Stimulated activated CD8-positive, alpha-beta memory T cell treated with anti-CD3 and anti-CD28 coated beads, Interleukin-4, amount 100 ng/mL, for 4 hours (primary cell): ENCODE measurements at places on chromosomes 4 and X.

DNA sequence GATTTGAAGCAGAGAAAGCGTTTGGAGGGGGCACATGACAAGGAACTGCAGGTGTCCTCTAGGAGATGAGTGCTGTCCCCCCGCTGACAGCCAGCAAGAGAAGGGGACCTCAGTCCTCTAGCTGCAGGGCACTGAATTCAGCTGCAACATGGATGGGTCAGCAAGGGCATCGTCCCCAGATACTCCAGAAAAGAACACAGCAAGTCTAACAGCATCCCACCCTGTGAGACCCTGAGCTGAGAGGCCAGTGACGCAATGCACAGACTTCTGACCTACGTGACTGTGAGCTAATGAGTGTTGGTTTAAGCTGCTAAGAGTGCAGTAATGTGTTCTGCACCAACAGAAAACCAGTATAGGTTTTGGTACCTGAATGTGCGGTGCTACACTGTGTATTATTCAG is 11.6 kb upstream of the CENPVL2 start:
- DNase-seq: no peak

DNA sequence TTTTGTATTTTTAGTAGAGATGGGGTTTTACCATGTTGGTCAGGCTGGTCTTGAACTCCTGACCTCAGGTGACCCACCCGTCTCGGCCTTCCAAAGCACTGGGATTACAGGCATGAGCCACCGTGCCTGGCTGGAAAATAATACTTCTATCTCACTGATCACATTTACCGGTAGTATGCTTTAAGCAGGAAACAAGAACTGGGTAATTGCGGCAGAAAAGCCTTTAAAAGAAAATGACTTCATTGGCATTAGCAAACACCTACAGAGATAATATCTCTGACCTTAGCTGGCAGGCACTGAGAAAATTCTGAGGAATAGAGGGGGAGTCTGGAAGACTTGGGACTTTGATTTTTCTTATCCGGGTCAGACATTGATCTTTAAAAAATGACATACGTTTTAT is 78.5 kb downstream of the SHROOM3 start:
- DNase-seq: no peak

- DNase-seq: no peak
Measured at GRCh38 chr4:41746025-41746439, 2.5 kb downstream of the PHOX2B start.

GRCh38 chrX:56802428-56802827 is 73.4 kb downstream of the NBDY start:
- DNase-seq: no peak

GRCh38 chrX:1465286-1466231 is 12.8 kb upstream of the ASMTL start:
- no peak for DNase-seq

- DNase-seq: no peak
Measured at GRCh38 chr4:137531986-137532868, at the start of gene PCDH18. Gene PCDH18 (minus strand): TSS chr4:137532494. CDS start chr4:137532088, 406 bp downstream.

DNA sequence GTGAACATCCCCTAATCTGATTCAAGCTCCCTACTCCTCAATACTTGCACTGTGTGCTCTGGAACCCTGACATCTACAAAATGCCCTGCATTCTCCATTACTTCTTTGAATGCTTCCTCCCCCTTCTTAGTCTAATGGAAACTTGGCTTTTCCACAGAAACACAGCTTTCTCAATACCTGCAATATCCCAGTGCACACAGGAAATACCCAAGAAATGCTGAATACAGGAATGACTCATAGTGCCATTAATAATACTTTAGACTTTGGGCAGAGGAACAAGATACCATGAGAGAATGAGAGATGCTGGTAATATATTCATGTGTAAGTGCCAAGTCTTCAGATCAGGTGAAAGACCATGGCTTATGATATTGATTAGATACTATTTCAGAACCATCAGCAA is 5.6 kb downstream of the QRFPR start:
- no peak for DNase-seq

GRCh38 chr4:10160281-10160856 is 43.8 kb upstream of the WDR1 start:
- DNase-seq: no peak

- no peak for DNase-seq
Measured at GRCh38 chr4:144318797-144319196, 178.3 kb upstream of the GYPA start.

DNA sequence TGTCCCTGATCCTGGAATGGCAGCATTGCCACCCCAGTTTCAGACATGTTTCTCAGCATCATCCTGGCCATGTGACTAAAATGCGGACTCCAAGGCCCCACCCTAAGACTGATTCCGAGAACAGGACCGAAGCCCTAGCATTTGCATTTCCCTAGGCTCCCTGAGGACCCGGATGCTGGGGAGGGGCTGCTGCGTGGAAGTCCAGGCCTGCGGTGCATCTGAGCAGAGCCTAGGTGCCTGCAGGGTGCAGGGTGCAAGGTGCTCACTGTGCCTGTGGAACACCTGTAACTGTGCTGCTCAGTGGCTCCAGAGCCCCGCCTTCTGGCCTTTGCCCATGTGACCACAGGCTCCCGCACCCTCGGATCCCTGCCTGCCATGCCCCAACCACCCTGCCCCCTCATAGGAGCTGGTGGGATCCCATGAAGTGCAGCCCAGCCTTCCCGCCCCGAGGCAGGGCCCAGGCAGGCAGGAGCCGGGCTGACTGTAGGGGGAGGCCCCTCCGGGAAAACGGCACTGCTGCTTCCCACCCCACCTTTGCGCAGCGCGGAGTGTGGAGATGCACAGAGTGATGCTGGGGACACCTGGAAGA is 14.9 kb downstream of the PNMA6F start:
- DNase-seq: no peak
